Stimulated activated CD8-positive, alpha-beta memory T cell treated with anti-CD3 and anti-CD28 coated beads, Interleukin-15, amount 100 ng/mL, for 24 hours (primary cell): ENCODE measurements at places on chromosomes 4 and X.

- no peak for DNase-seq
These were observed 14.3 kb upstream of the TMEM165 start for GRCh38 chr4:55381502-55381901.

DNA sequence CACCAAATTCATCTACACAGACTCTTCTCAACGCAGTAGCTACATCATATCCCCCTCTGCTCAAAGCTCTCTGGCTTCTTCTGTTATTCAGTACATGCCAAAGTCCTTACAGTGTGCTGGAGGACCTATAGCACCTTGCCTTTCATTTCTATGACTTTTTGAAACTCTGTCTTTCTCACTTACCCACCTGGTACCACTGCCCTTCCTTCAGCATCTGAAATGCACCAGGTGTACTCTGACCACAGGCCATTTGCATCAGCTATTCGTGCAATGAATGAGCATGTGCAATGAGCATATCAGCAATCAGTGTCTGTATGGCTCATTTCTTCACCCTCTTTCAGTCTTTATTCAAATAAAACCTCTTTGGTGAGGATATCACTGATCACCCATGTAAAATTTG is 399.9 kb downstream of the RAB28 start:
- DNase-seq: no peak

GRCh38 chr4:176742211-176742610 is 50.5 kb downstream of the VEGFC start:
- DNase-seq: no peak

GRCh38 chrX:2828344-2828958 is at the start of gene GYG2:
Gene GYG2, plus strand, starts transcription at chrX:2828930. Its CDS starts 1,259 bp downstream, at chrX:2830189.
- DNase-seq: no peak

- DNase-seq: no peak
These were observed 1146.9 kb downstream of the PDHA2 start for GRCh38 chr4:96986816-96987215.

- no peak for DNase-seq
These were observed 91.2 kb upstream of the ELOVL6 start for GRCh38 chr4:110289601-110290100.
